ENCODE measurements at places on chromosomes 16 and 17.

DNA sequence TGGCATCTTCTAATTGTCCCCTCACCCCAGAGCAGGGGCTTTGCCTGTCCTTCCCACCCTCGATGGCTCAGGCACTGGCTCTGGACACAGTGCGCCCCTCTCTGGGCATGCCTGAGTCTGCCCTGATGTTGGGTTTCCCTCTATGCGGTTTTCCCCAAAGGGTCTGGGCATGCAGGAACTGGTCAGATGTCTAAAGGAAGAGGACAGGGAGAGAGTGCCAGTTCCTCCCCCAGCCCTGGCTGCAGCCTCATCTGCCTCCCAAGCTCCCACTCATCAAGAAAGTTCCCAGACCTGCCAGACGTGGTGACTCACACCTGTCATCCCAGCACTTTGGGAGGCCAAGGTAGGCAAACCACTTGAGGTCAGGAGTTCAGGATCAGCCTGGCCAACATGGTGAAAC lies 41.3 kb upstream of the PABPN1L start:
- DNase-seq = no peak

GRCh38 chr17:36727052-36727451 lies 125.7 kb downstream of the MRM1 start:
- DNase-seq = no peak

GRCh38 chr17:38613525-38613980 lies 7.8 kb upstream of the SRCIN1 start:
- no peak for DNase-seq

GRCh38 chr17:77688369-77688768 lies 270.1 kb upstream of the TNRC6C start:
- DNase-seq = peak; percentile 22

GRCh38 chr16:80280557-80280956 lies 260.2 kb upstream of the DYNLRB2 start:
- DNase-seq = no peak

- no peak for DNase-seq
These were observed 47.4 kb downstream of the TBX4 start for GRCh38 chr17:61499632-61500031.

DNA sequence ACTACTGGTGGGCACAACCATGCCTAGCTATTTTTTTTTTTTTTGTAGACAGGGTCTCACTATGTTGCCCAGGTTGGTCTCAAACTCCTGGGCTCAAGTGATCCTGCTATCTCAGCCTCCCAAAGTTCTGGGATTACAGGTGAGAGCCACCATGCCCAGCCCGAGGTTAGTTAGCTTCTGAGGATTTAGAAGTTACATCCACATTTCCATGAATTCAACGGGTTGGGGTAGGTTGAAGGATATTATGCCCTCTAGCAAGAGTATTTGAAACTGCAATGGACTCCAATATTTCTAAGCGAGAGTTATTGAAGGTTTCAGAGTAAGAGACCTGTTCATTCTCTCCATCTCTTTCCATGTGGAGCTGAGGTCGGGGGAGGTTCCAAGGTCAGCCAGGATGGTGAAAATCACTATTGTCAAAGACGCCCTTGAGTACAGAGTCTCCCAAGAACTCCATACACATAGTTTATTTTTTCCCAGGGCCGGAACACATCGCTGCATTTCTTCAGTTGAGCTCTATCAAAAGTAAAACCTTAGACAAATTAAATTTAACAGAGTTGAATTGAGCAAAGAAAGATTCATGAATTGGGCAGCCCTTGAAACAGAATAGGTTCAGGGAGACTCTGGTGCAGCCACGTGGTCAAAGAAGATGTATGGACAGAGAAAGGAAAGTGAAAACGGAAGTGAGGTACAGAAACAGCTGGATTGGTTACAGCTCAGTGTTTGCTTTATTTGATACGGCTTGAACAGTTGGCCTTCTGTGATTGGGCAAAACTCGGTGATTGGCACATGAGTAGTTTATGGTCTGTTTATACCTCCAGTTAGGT lies 19.0 kb upstream of the ITPRIPL2 start:
- peak; percentile 12 for DNase-seq

- DNase-seq = no peak
These were observed 163.8 kb upstream of the TBX2 start for GRCh38 chr17:61235827-61236197.

- no peak for DNase-seq
These were observed 65.7 kb downstream of the MPRIP start for GRCh38 chr17:17107891-17108431.

DNA sequence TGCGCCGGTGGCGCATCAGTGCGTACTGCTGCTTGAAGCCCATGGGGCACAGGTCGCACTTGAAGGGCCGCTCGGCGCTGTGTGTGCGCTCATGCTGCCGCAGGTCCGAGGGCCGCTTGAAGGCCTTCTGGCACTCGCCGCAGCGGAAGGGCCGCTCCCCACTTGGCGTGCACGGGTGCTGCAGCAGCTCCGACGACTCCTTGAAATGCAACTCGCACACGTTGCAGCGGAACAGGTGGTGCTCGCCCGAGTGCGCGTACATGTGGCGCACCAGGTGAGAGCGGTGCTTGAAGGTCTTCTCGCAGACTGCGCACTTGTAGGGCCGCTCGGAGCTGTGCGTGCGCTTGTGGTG lies 3.3 kb downstream of the ZNF319 start:
- no peak for DNase-seq

GRCh38 chr17:8255499-8255898 lies 6.4 kb downstream of the PFAS start:
- no peak for DNase-seq

DNA sequence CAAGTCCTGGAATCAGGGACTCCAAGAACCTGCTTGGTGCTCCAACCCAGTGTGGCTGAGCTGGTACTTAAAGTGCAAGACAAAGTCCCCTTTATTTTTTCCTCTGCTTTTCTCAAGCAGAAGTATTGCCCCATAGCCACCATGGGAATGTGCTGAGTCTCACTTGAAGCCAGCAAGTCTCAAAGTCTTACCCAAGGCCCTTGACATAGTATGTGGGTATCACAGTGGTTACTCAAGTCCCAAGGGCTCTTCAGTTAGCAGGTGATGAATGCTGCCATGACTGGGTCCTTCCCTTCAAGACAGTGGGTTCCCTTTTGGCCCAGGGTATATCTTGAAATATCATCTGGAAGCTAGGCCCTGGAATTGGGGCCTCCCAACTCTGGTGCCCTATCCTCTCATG lies 30.5 kb upstream of the GINS3 start:
- DNase-seq = no peak

DNA sequence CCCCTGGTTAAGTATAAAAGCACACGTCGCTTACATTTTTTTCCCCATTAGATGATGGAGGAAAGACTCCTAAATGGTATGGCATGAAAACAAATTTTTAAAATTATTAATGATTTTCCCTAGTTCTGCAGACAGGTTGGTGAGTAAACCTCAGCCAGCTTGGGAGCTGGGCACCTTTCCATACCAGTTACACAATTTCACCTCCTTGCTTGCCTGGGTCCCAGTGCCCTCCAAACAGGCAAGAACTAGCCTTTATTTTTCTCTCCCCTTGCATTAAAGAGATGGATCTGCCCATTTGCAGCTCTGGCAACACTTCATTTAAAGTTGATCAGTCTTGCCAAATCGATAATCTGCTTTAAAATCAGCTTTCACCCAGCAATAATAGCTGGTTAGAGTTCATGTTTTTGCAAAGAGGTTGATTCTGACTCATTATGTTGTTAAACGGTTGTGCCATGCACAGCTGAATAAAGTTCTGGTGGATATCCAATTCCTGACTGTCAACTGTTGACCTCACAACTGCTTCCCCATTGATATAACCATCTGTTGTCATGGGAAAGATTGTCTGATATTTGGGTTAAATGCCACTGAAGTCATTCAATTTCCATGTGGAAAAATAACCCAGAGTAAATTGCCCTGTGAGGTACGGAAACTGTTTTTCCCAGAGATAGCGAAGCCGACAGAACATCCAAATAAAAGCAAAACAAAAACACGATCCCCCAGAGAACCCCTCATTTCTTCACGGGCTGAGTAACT lies 1.3 kb downstream of the C17orf58 start:
- DNase-seq = no peak

DNA sequence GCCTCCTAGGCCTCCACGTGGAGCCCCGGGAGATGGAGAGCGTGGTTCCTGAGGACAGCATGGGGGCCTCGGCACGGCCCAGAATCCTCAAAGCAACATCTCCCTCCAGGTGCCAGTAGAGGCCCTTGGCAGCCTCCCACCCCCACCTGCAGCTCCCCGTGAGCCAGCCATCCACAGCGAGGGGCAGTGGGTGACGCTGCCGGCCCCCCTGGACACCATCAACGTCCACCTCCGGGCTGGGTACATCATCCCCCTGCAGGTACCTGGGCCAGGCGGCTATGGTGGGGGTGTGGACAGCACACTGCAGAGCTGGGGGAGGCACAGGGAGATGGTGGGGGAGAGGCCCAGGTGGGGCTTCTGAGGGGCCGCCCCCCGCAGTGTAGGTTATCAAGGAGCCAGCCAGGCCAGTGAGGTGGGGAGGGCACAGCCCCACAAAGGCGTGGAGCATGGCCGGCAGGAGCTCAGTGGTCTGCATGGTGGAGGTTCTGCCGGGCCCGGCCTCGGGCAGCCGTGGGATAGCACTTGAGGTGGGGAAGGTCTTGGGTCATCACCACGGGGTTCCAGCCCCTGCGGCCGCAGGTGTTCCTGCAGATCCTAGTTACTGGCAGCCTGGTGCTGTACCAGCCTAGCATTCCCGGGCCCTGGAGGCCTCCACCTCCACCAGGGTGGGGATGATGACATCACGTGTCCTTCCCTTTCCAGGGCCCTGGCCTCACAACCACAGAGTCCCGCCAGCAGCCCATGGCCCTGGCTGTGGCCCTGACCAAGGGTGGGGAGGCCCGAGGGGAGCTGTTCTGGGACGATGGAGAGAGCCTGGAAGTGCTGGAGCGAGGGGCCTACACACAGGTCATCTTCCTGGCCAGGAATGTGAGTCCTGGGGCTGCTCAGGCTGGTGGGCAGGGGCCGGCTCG lies 16.4 kb downstream of the GAA start:
- DNase-seq = no peak

- DNase-seq = no peak
These were observed 68.9 kb downstream of the ZNF423 start for GRCh38 chr16:49786926-49787557.

DNA sequence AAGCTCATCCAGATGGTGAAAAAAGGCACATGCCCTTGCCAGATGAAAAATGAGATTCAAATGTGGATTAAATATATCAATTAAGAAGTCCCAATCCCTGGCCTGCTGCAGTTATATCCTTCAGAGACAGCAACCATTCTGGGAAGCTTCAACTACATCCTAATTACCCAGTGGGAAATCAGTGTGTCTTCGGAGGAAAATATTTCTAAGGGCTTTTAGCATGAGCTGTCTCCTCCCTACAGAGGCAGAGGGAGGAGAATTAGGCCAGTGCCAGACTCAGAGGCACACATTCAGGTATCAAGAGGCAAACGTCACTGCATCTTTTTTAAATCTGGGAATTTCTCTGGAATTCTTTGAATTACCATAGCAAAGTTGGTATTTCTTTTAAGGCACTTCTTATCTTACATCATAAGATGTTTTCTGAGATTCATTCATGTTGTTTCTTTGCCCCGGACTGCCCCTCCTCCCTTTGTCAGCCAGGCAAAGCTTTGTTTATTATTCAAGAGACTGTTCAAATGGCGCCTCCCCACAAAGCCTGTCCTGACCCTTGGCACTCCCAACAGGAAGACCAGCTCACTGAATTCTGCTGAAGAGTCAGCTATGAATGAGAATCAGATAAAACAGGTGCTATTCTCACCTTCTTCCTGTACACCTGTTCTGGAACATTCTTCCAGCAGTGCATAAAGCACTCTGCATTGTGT lies 38.3 kb upstream of the SMPD3 start:
- DNase-seq = no peak

DNA sequence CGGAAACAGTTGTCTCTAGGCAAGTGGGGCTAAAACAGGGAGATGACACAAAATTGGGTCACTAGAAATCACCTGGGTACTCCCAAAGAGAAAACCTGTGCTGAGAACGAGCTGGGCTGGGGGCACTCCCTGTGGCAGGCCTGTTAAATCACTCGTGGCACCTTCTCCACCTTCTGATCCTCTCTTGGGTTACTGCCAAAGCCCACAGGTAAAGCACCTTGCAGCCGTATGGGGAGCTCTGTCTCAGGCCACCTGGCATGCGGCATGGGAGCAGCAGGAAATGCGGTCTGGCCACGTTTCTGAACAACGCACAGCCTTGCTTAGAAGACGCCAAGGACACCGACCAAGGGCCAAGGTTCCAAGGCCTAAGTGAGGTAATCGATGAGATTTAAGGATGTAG lies 21.5 kb upstream of the ICAM2 start:
- no peak for DNase-seq

DNA sequence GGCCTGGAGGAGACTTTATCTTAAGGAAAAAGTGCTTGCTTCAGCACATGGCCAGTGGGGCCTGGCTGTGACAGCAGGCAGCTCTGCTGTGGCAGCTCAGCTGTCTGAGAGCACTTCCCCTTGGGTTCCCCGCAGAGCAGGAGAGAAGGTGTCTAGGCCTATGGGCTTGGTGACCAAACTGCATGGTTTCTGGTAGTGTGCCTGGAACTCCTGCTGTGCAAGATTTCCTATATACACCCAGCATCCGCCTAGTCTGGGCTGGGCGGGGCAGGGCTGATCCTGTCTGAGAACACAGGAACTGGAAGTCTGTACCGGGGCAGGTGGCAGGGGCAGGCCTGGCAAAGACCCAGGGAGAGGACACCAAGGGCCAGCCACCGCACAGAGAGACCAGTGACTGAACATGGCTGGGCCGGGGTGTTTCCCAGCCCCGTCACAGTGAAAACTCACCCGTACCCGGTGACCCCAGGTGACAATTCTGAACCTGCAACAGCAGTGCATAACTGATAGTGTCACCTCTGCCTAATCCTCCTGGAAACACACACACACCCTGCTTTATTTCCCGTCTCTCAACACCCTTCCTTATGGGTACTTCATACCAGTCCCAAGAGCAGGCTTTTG lies 39.3 kb downstream of the CHD9 start:
- DNase-seq = no peak

DNA sequence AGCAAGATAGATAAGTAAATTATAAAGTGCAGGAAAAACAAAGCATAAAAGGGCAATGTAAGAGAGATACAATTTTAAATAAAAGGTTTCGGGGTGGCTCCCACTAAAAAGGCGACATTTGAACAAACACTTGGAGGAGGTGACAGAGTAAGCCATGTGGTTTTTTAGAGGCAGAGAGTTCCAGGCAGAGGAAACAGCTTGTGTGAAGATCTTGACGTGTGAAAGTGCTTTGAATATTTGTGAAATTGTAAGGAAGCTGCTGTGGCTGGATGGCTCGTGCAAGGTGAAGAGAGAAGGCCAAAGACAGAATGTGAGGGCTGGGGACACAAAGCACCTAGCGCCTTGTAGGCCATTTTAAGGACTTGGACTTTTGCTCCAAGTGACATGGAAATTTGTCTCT lies 28.6 kb upstream of the HYDIN start:
- no peak for DNase-seq

All from coronary artery (tissue), 2 donors.